ENCODE measurements at places on chromosomes 3 and 15.

- DNase-seq = no peak
These were observed 4.6 kb downstream of the LSG1 start for GRCh38 chr3:194667363-194667762.

DNA sequence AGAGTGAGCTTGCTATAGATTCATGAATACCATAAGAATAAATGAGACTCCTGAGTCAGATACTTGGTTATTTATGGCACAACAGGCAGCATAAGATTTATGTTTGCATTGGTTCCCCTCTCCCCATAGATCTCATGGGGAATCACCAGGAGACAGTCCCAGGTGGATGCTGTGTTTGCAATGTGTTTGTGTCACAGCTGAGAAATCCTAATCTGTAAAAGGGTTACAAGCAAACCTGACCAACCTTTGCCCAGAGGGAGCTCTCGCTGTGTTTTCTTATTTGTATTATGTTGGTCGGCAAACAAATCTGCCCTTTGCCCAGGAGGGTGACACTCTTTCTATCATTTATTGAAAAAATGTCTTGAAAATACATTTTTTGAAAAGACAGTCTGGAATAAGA is 236.2 kb downstream of the ZPLD1 start:
- DNase-seq = no peak

DNA sequence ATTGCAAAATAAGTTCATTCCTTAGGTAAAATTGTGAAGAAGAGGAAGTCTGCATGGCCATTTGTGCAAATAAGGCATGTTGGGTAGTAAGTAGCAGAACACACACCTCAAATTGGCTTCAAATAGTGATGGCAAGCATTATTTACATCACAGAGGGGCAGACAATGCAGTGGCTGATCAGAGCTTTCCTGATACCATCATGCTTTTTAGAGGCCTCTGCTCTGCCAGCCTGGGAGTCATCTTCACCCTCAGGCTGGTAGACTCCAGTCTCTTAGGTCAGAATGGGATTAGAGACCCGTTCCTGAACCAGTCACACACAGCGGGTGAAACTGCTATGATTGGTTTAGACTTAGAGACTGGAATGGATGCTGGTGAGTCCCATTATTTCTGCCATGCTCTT is 396.0 kb upstream of the MCTP2 start:
- DNase-seq = no peak

GRCh38 chr15:48922046-48922445 is 41.7 kb downstream of the SHC4 start:
- no peak for DNase-seq

- DNase-seq = no peak
These were observed 15.0 kb downstream of the GCSAM start for GRCh38 chr3:112117841-112118571.

DNA sequence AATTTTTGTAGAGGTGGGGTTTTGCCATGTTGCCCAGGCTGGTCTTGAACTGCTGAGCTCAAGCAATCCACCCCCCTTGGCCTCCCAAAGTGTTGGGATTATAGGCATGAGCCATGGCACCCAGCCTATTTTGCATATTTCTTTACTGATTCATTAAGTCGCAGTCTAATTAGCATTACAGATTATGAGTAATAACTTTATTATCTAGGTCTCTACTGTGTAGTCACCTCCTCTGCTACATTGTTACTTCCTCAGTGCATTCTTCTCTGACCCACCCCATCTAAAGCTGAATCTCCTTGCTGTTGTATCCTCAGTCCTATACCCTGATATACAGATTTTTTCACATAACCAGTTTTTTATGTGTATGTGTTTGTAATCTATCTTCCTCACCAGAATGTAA is 61.7 kb downstream of the TFDP2 start:
- DNase-seq = no peak

- DNase-seq = no peak
These were observed 91.8 kb downstream of the ATP10A start for GRCh38 chr15:25771338-25771706.

DNA sequence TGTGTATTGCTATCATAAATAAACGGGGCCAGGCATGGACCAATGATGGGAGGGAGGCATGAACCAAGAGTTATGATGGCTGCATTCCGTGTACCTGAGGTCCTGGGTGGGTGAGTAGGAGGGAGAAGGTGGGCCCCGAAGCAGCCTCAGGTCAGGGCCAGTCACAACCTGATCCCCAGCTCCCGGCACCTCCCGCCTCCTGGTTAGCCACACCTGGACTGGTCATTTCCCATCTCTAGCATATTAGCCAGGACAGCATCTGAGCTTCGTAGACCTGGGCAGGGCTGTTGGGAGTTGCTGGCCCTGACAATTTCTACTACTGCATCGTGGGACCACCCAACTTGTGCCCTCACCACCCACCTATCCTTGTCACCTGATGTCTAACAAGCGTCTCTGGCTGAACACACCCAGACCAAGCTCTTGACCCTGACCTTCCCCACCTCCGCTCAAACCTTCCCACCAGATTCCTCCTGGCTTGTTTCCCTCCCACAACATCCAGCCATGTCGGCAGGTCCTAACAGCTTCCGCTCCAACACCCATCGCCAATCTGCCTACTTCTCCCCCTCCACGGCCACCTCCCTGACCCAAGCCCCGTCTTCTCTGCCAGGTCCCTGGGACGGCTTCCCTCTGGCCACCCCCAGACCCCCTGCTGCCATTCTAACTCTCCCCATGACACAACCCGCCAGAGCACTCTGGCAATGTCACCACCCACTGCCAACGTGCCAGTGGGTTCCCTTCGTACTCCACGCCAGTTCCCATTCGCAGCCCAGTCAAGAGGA is 133.8 kb upstream of the IQSEC1 start:
- no peak for DNase-seq

DNA sequence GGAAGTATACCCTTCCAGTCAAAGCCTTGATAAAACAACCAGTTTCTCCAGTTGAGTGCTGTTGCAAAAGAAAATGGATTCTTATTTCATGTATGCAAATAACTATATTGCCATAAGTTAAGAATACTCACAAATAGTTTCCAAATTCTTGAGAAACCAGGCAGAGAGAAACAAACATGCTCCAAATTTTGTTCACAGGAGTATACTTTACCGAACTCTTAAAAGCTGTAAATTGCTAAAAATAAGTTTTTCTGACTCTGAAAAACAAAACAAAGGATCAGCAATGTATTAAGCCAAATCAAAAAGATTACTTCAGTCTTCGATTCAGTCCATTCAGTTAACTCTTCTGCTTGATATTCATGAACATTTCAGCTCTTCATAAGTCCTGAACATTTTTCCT is 646.5 kb downstream of the MCTP2 start:
- no peak for DNase-seq

DNA sequence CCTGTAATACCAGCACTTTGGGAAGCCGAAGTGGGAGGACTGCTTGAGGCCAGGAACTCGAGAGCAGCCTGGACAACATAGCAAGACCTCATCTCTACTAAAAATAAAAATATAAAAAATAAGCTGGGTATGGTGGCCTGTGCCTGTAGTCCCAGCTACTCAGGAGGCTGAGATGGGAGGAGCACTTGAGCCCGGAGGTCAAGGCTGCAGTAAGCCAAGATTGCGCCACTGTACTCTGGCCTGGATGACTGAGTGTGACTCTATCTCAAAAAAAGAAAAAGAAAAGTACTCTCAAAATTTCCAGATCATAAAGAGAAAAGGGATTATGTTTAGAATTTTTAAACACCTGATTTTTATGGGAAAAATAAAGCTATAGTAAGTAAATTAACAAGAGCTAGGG is 24.1 kb downstream of the SLC51A start:
- no peak for DNase-seq

DNA sequence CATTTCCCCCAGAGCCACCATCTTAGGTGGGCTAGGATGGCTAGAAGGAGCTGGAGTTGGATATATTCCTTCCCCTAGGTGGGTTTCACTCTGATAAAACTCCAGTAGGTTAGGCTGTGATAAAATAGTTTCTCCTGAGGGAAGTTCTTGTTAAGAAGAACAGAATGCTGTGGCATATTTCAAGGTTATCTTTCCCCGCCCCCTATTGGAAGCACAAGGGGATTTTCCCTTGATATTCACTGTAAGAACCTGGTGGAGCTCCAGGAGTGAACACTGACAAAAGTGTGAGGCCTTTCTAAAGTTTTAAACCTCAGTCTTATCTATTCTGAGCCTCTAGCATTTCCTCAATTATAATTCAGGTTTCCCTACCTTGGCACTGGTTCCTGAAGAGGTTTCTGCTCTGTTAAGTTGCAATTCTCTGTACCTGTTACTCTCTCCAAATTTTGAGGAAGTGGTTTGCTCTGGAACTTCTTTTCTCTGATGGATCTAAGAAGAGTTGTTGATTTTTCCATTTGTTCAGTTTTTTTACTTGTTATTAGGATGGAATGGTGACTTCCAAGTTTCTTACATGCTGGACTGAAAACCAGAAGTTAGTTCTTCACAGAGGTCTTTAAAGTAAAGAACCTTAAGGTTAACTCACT is 113.5 kb downstream of the GMPS start:
- no peak for DNase-seq

GRCh38 chr15:50066666-50067065 is 52.4 kb downstream of the ATP8B4 start:
- no peak for DNase-seq

DNA sequence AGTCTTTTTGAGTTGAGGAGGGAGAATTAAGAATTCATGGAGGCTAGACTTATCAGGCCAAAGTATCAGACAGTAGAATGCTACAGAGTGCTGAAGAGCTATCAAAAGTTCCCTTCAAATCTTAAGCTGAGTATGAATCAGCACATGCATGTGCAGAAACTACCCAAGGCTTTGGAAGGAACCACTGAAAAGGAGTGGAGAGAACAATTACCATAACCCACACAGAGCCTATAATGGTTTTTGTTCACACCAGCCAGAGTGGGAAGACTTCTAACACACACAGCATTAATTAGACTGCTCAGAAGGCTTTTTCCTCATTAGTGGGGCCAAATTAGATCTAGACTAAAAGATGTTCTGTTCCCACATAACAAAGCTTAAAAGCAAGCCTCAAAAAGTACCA is 83.7 kb upstream of the SLC6A11 start:
- DNase-seq = no peak

GRCh38 chr15:59999612-60000112 is 4.4 kb upstream of the FOXB1 start:
- DNase-seq = no peak

GRCh38 chr3:108834551-108834950 is 12.0 kb downstream of the TRAT1 start:
- no peak for DNase-seq

GRCh38 chr15:68447209-68447608 is 15.2 kb upstream of the ITGA11 start:
- DNase-seq = no peak

DNA sequence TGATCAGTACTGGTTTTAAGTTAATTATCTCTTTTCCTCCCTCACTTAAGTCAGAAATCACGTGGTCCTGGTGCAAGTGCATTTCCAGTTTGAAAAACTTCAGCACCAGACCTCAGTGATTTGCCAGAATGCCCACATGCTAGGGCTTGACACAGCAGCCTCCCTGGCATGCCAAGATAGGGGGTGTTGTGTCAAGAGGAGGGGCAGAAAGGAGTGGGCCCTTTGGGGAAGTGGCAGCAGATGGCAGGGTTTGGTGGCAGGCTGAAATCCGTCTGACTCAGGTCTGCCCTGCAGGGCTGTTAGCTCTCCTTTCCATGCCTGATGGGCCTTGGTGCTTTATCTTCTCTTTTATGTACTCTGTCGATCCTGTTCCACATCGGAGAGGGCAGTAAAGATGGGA is 23.4 kb downstream of the PXK start:
- no peak for DNase-seq

- no peak for DNase-seq
These were observed 11.5 kb downstream of the CCDC80 start for GRCh38 chr3:112629425-112629824.

DNA sequence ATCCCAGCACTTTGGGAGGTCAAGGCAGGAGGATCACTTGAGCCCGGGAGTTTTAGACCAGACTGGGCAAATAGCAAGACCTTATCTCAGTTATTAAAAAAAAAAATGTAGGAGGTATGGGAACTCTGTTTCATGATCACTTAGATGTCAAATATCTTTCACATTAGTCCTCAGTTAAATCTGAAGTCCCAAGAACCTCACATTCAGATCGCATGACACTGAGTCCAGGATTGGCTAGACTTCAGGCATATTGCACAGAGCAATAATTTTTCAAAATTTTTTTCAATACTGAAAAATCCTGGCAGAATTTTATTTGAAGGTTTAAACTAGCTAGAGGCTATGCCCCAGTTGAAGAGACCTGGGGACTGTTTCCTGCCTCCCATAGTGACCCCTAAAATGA is 56.3 kb upstream of the ZNF148 start:
- DNase-seq = no peak

DNA sequence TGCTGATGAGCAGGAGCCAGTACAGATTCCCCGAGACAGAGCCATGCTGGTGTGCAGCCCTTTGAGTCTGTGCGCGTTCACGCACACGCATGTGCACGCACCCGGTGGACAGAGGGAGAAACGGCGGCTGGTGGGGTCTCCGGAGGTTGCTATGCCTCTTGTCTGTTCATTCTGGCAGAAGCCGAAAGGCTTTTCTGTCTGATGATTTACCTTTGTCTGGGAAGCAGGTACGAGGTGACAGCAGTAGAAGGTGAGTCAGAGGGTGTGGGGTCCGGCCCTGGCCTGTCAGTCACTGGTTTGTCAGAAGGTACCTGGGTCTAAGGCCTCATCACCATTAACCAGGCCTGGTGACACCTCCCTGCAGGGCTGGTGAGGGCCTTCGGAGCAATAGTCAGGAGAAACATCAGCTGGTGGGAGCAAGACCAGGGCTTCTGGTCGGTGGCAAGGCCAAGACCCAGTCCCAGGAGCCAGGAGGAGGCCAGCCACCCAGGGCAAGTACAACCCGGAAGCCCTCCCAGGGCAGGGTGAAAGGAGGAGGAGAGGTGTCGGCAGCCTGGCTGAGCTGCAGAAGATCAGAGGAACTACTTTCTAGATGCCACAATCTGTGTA is 7.5 kb downstream of the PCSK6 start:
- no peak for DNase-seq

- no peak for DNase-seq
These were observed 7.3 kb upstream of the SCAPER start for GRCh38 chr15:76912430-76912829.

Data from stimulated activated CD8-positive, alpha-beta memory T cell treated with anti-CD3 and anti-CD28 coated beads, Interleukin-4, amount 100 ng/mL, for 48 hours (primary cell).